ENCODE measurements at places on chromosomes 12 and 14.

DNA sequence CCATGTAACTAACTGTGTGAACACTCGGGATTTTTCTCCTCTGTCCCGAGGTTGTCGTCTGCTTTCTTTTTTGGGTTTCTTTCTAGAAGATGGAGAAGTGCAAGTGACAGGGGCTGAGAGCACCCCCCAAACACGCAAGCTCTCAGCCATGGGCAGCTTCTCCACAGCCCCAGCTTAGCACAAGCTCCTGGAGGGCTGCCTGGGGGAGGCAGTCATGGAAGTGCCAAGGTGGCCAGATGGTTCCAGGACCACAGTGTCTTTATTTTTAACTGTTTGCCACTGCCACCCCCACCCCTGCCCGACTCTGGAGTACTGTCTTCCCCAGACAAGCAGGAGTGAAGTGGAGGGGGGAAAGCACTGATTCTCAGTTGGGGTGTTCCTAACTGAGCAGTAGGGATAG lies 58.2 kb downstream of the ST8SIA1 start:
- DNase-seq = no peak

DNA sequence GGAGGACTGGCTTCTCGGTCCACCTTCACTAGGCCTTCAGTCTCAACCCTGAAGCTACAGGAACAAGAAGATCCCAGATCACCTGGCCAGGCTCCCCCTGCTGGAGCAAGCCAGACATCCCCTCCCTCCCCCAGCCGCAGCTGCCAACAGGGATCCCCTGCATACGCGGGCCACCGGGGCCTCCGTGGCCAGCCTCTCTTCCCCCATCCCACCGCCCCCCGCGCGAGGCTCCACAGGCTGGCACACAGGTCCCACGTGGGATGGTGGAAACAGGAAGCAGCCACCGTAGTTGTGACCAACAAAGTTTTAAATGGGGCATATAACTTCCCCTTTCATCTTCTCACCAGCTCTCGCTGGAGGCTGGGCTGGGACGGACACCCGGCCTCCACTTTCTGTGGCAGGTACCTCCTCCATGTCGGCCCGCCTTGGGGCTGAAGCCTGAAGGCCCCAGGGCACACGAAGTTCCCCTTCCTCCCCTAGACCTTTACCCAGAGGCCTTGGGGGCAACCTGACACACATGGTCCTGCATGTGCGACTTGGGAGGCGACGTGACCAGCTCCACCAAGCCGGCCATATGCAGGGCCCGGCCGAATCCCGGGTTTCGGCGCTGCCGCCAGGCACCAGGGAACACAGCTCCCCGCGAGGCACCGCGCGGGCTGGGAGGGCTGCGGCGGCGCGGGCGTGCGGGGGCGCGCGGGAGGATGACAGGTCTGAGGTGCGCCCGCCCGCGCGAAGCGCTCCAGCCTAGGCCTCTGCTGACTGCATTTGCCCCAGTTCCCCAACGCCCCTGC lies 44.4 kb upstream of the PNMA1 start:
- peak; percentile 69 for DNase-seq

DNA sequence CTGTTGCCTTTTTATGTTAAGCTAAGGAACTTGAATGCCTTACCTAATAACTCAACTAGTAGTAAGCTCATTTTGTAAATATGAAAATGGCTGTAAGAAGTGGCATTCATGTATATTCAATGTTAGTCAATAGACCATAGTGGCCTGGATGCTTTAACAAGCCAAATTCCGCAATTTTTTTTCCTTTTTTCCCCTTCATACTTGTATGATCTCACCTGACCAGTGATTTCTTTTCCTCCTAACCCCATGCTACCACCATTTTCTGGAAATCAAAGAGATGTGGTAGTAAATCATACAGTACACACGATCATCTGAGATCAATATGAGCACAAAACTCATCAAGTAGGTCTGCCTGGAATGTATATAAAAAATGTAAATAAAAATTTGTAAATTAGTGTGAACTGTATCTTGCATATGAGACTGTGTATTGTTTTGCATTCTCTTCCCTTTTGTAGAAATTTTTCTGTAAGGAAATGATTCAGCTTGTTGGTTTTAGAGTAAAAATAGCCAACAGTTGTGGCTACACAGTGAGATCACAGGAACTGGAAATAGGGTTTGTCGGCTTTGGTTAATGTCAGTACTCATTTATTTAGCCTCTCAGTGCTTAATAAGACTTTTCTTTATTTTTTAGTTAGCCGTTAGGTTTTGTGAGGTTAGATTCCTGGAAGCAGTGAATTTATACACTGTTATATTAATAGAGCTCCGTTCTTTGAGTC lies 62.5 kb downstream of the ETNK1 start:
- no peak for DNase-seq

DNA sequence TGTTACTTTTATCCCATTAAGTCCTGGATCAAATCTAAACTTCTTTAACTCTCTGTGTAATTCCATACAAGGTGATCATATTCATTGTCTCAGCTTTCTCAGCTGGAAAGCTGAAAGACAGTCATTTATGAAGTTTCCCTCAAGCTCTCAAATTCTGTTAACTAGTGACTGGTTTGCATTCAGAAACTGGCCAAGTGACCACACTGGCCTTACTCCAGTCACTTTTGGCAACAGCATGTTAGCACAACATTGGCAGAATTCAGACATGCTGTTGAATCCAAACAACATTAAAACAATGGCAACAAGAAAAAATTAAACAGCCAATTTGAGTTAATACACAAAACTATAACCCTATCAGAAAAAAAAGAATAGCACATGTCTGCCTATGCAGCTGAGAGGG lies 343.3 kb downstream of the MDGA2 start:
- DNase-seq = no peak

- DNase-seq = no peak
These were observed 206.3 kb downstream of the ACSS3 start for GRCh38 chr12:81284137-81284536.

Data from NCI-H1105 treated with DMSO at 0.1 percent for 48 hours (cell line).